ENCODE measurements at places on chromosomes 5 and 9.

DNA sequence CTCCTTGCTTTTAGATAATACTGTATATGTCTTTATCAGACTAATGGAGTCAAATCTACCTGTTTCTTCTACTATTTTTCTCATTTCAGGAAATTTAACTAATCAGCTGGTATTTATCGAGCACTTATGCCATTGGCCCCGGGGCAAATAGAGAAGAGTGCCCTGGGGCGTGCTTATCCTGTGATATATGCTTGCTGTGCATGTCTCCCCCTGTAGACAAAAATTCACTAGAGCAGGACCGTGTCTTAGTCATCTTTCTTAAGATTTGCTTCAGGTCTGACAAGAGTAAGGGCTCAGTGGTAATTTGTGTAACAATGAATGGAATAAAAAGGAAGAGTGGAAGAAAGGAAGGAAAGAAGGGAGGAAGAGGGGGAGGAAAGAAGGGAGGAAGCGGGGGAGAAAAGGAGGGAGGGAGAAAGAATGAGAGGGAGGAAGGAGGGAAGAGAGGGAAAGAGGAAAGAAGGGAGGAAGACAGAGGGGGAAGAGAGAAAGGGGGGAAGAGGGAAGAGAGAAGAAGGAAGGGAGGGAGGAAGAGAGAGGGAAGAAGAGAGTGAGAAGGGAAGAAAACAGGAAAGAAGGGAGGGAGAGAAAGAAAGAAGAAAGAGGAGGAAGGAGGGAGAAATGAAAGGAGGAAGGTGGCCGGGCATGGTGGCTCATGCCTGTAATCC is 295.7 kb upstream of the PANK3 start:
- no peak for DNase-seq

GRCh38 chr5:139052975-139053374 is 145.2 kb downstream of the SIL1 start:
- no peak for DNase-seq

DNA sequence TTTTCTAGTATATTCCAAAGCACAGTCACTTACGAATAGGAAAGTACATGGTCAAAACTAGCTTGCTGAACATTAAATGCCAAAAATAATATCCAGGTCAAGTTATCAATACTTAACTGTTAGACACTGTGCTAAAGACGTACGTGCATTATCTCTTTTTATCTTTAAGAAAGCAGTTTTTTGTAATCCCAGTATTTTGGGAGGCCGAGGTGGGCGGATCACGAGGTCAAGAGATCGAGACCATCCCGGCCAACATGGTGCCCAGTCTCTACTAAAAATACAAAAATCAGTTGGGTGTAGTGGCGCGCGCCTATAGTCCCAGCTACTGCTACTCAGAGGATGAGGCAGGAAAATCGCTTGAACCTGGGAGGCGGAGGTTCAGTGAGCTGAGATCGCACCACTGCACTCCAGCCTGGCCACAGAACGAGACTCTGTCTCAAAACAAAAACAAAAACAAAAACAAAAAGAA is 2.7 kb upstream of the HSPA5 start:
- DNase-seq = no peak

- no peak for DNase-seq
Observed at GRCh38 chr9:136930014-136930413, 14.5 kb downstream of the FBXW5 start.

- no peak for DNase-seq
Observed at GRCh38 chr9:124139001-124139400, 118.7 kb upstream of the NEK6 start.

DNA sequence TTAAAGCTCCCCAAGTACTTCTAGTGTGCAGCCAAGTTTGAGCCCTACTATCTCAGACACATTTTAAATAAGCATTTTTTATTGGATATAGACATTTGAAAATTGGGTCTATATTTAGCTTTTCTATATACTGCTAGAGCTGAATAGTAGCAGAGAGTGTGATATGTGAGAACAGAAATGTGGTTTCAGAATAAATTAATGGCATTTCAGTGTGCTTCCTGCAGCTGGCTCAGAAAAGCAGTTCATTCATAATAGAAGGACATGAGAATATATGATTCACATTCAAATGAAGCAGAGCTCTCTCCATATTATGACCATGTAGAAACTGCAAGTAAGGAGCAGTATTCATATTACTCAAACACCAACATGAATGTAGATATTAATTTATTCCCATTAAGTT is 464.0 kb downstream of the PTPRD start:
- no peak for DNase-seq

Measured in activated T-cell treated with anti-CD3 and anti-CD28 coated beads, Interleukin-2, amount 50 U/mL, for 72 hours (primary cell).